Fibroblast of skin of abdomen (primary cell): ENCODE measurements at places on chromosomes 13 and 19.

GRCh38 chr13:25771202-25771601 lies 280.6 kb downstream of the SHISA2 start:
- peak; percentile 34 for DNase-seq

- DNase-seq, result peak; percentile 69
Measured at GRCh38 chr13:90416519-90416918, 931.0 kb upstream of the MIR17HG start.

GRCh38 chr13:43783820-43784219 lies 3.0 kb downstream of the ENOX1 start:
- DNase-seq, result peak; percentile 46

DNA sequence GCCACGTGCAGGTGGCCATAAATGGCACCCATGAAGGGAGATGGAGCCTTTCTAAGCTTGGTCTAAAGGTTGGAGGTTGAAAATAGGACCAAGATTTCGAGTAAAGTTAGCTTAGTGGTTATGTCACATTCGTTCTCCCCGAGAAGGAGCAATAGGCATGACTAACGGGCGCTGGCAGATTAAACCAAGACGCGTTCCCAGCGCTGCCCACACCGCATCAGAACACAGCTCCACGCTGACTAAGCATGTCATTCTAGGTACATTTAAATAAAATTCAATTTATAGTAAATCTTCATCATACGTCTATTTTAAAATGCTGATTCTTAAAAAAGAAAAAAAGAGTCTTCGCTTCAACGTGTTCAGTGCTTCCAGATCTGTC lies 95.0 kb upstream of the IRS2 start:
- DNase-seq, result no peak

DNA sequence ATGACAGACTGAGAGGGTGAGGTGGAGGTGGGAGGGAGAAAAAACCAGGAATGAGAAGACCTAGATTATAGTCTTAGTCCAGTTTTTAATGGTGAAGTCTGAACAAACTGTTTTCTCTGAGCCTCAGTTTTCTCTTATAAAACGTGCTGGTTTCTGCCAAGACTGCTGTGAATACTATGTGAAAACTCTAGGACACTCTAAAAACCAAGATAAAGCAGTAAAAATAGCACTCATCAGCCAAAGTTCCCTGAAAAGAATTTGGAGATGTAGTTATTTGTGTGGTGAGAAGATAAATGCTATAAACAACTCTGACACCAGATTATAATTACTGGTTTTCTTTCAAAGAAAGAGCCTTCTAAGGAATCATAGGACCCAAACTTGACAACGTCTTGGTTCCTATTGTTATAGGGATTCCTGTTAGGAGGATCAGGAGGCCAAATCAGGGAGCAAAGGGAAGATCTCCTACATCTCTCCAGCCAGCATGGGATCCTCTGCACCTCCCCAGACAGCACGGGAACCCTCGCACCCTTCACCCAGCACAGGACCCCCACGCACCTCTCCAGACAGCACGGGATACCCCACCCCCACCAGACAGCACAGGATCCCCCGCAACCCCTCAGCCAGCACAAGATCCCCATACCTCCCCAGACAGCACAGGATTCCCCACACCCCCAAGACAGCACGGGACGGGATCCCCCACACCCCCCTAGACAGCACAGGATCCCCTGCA lies 130.2 kb downstream of the MIPEP start:
- no peak for DNase-seq

DNA sequence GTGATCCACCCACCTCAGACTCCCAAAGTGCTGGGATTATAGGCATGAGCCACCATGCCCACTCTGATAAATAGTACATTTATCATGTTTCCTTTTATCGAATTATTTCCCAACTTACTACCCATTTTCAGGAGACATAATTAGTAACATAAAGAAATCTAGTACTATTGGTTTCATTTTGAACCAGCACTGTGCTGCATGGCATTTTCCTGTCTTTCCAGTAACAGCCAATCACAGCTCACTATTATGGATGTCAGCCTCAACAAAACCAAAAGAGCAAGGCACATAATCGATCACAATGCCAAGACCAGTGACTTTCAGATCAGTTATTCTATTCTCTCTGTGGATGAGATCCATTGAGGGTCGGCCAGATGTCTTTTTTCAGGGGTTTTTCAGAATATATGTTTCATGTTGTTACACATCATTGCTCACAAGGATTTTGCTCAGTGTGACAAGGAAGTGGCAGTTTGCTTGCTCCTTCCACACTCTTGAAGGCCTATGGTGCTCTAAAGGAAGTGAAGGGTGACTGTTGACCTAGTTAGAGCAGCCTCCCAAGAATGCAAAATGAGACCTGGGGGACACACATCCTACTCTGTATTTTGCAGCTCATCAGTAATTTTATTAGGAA lies 233.4 kb downstream of the KCNRG start:
- no peak for DNase-seq

GRCh38 chr19:8831832-8832131 lies 322 bp downstream of the ZNF558 start:
- DNase-seq, result no peak

- DNase-seq, result no peak
Measured at GRCh38 chr19:38690146-38690545, 42.7 kb downstream of the ACTN4 start.

DNA sequence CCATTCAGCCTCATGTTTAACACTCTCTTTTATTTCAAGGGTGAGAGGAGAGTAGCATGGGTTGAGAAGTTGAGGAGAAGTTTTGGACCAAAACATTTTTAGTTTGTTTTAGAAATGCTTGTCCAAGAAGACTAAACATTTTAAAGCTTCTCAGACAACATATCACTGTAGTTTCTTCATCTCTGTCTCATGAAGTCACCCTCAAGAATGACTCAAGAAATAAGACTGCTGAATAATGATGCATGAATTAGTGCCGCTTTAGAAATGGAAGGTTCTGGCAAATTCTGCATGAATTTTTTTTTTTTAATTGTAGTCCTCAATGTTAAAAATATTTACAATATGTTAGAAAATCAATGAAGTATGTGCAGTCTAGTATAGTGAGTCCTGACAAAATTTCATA lies 422.7 kb upstream of the ARGLU1 start:
- peak; percentile 51 for DNase-seq
